Activated naive CD8-positive, alpha-beta T cell treated with anti-CD3 and anti-CD28 coated beads, Interleukin-2, amount 50 U/mL, for 16 hours (primary cell): ENCODE measurements at places on chromosomes 2 and 18.

- DNase-seq = no peak
Measured at GRCh38 chr2:139353874-139354273, 573.7 kb upstream of the NXPH2 start.

DNA sequence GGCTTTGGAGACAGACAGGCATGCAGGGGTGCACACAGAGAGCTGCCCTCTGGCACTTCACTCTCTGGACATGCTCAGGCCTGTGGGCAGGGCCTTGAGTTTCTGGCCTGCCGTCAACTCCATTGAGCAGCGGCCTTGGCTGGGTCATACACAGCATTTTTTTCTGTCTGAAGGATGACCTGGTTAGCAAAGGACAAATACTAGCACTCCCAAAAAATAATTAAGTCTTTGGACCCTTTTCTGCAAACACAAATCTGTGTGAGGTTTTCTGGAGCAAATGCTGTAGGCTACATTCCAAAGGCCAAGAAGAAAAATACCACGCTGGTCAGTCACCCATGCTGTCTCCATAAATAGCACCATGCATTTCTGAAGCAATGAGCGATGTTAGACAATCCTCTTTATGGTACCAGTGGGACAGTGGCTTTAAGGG lies 124.7 kb upstream of the CTAGE1 start:
- DNase-seq = no peak

GRCh38 chr2:23562143-23562542 lies 177.2 kb downstream of the KLHL29 start:
- DNase-seq = no peak

GRCh38 chr2:145573608-145574007 lies 1053.7 kb upstream of the ZEB2 start:
- no peak for DNase-seq

DNA sequence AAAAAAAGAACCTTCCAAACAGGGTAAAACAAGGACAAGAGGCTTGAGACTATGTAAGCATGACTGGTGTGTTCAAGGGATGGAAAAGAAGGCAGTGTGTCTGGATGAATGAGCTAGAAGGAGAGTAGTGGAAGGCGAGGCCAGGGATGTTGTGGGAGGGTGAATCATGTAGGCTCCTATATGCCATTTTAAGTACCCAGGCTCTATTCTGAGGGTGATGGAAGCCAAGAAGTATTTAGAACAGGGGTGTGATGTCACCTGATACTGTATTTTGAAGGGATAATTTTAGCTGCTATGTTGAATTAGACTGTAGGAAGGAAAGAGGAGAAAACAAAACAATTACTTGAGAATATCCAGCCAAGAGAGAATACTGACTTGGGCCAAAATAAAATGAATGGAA lies 524.7 kb upstream of the CRIM1 start:
- no peak for DNase-seq

GRCh38 chr2:73074110-73075069 lies 2.9 kb upstream of the SFXN5 start:
- DNase-seq = no peak

DNA sequence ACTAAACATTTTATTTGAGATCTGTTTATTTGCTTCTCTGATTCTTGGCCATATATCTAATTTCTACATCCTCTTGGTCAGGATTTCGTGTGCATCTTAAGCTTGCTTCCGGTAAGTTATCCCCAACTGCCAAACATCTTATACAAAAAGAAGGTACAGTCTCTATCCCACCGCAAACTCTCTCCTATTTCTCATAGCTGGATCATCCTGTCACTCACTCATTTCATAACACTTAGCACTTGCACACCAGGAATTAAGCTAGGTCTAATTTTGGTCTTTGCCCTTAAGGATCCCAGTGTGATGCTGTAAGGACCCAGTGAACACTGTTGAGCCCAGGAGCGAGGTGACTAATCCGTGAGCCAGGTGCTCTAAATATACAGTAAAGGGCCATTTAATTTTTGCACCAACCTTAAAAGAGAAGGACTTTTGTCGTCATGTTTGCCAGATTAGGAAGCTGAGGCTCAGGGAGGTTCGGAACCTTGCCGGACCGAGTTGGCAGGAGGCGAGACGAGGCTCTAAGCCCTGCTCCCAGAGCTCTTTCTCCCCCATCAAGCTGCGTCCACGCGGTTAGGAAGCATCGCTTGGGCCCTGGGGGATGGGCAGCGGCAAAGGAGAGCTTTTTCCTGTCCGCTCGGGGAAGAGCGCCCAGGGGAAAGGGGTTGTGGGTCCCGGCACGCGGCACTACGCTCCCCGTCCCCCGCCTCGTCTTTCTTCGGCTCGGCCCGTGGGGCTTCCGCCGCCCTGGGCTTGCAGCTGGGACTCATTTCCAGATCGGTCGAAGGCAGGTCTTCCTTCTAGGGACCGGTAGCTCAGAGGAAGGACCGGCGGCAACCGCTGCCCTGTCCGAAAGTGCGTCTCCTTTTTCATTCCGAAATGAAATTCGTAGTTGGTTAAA lies 4.1 kb upstream of the ITPRIPL1 start:
- no peak for DNase-seq

DNA sequence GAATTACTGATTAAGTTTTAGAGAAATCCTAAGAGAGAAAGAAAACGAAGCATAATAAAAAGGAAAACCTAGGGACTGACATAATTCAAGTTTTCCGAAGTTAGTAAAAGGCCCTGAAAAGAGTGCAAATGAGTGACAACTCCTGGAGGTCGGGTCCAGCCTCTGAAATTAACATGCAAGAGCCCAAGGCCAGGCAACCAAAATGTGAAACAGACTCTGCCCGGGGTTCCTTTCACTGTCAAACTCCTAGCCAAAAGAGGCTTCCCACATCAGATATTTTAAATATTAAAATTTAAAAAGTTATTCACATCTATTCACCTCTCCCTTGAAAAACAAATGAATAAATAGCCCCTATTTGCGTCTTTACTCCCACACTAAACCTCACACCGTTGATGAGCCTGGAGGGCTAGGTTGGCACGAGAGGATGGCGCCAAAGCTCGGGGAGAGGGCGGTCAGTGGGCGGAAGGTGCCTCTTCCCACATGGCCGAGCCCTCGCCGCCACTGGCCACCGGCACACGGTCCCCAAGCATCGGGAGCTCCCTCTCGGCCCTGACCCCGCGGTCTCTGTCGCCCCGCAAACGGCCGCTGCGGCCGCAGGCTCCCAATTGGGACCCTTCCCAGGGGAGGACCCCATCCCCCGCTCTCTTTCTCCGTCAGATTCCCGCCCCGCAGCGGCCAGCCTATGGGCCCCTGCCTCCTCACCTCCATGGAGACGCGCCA lies 630 bp downstream of the PPM1G start:
- DNase-seq = no peak

GRCh38 chr18:35473562-35473961 lies 24.2 kb downstream of the INO80C start:
- DNase-seq = no peak

- no peak for DNase-seq
Measured at GRCh38 chr18:2486426-2486825, 84.9 kb downstream of the METTL4 start.

DNA sequence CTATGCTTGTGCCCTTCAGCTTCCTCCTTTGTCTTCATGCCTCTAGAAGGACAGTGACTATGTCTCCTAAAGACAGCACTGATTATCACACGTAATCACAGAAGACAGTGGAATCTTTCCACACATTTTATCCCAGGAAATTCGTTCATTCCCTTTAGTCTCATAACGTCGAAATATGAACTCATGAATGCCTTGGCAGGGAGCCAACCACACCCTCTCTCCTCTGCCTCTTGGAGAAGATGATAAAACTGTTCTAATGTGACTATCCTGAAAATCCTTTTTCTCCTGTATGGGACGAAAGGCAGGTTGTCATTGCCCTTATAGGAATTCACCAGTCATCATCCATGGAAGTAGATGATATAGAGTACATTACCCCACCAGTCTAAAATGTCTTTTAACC lies 726.6 kb upstream of the FANCL start:
- DNase-seq = no peak

- DNase-seq = no peak
Measured at GRCh38 chr2:221943076-221943810, 355.6 kb downstream of the PAX3 start.

DNA sequence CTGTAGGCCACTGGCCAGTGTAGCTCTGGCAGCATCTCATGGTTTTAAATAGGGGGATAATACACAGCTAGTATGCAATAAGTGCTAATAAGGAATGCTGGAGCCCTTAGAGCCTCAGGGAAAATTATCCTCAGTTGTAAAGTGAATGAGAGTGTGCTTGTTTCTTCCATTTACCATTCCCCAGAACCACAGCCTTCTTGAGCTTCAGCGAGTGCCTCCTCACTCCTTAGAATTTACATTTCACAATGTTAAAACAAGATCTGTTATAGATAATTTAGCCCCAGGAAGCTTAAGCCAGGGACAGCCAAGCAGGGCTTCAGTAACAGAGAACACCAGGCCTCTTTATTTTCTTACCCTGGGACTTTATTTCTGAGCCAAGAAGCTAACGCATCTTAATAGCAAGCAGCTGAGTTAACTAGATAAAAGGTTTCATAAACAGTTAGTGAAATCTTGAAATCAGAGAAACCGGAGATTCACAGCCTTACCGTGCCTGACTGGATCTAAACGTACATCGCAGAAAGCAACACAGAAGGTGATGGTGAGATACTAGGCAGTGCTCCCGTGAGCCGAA lies 535.2 kb downstream of the TDRD15 start:
- no peak for DNase-seq

DNA sequence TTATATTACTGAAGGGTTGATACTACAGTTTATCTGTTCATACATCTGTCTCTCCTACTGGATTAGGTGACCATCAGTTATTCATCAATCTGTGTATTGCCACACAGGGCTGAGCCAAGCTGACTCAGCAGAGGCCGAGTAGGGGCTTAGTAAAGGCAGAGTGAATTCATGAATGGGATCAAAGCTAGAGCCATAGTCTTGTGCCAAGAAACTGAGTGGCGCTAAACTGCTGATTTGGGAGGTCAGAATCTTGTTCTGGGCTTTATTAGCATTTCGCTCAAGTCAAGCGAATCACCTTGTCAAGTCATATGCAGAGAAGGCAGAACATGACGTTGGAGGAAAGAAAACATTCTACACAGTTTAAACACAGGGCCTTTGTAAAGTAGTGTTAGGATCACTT lies 34.1 kb downstream of the SOCS6 start:
- DNase-seq = no peak

DNA sequence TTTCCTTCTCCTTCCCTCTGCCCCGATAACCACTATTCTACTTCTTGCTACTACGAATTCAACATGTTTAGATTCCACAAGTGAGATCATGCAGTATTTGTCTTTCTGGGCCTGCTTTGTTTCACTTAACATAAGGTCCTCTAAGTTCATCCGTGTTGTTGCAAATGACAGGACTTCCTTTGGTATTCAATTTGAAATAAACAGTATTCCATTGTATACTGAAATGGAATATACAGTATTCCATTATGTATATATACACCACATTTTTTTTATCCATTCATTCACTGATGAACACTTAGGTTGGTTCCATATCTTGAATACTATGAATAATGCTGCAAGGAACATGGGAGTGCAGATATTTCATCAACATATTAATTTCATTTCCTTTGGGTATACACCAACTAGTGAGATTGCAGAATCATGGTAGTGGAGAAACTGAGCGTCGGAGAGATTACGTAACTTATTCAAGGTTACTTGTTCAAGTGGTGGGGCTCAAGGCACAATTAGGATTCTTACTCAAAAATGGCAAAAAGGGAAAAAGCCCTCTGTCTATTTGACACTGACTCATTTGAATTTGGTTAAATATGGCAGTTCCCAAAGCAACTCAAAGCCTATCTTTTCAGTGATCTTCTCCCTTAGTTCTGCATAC lies 85.1 kb downstream of the CHN1 start:
- DNase-seq = no peak

DNA sequence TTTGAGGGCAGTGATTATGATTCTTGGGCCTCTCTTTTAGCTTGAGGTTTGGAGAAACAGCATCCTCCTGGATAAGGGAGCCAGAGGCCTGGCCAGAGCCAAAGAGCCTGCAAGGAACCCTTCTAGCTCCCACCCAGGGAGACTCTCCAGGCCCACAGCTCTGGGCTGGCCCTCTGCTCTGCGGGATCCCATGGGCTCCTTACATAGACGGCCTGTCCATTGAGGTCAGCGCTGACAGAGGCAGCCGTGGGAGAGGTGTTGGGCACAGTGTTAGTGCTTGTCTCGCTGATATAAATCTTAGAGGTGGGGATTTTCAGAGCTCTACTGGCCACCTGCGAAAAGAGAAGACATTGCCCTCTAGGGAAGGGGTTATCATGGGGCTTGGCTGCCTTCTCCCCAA lies 67.2 kb downstream of the XDH start:
- DNase-seq = no peak

DNA sequence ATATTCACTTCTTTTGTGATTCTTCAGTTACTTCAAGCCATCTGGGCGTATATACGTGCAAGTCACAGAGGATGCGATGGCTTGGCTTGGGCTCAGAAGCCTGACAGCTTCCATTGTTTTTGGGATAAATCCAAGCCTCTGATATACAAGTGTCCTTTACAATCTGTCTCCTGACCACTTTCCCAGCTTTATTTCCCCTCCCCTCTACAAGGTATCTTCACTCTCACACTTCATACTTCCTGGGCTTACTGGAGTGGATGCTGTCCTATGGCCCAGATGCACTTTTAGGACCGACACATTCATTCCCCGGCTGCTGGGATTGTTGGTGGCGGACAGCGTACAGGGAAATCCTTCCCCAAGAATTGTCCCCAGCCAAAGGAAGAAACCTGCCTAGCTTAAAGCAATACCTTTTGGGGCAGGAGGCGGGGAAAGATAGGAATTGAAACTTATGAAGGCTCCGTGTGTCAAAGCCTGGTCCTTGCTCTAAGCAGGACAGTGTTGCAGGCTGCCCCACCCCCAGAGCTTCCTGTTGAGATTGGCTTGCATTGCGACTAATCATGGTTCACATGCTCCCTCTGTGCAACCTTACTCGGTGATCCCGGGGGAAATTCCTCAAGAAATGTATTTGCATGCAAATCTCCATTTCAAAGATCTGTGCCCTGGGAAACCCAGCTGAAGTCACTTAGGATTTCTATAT lies 802.9 kb upstream of the ID2 start:
- no peak for DNase-seq

GRCh38 chr2:239034561-239035341 lies 186.9 kb downstream of the TWIST2 start:
- no peak for DNase-seq

DNA sequence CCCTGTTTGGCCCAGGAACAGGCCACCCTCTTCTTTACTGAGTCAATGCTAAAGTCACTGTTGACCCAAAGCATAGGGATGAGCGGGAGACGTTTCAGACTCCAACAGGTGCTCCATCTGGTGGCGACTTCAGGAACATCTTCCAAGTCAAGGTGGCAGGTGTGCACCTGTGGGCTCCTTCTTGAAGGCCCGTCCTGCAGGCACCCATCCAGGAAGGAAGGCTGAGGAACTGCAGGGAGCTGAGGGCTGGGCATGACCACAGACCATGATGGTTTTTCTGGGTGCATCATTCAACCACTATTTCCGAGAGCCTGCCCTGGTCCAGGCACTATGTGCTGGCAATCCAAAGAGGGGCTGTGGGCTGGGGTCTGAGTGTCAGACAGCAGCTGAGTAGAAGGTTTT lies 142.8 kb downstream of the NDUFA10 start:
- peak; percentile 15 for DNase-seq

GRCh38 chr18:809985-810642 lies 1.9 kb downstream of the YES1 start:
- DNase-seq = no peak

GRCh38 chr2:139992078-139992477 lies 1211.9 kb upstream of the NXPH2 start:
- DNase-seq = no peak

GRCh38 chr2:132980304-132980703 lies 310.3 kb upstream of the LYPD1 start:
- no peak for DNase-seq
